ENCODE measurements at places on chromosomes 4 and X. TPM values are rescaled to one million over a fixed set of nuclear protein-coding genes. Genes with fewer than 3 reads are reported as not detected.

- no peak for DNase-seq
Measured at GRCh38 chrX:46587158-46587557, 13.6 kb downstream of the CHST7 start.

GRCh38 chrX:133854290-133854689 lies 131.1 kb downstream of the GPC3 start:
- DNase-seq = no peak

DNA sequence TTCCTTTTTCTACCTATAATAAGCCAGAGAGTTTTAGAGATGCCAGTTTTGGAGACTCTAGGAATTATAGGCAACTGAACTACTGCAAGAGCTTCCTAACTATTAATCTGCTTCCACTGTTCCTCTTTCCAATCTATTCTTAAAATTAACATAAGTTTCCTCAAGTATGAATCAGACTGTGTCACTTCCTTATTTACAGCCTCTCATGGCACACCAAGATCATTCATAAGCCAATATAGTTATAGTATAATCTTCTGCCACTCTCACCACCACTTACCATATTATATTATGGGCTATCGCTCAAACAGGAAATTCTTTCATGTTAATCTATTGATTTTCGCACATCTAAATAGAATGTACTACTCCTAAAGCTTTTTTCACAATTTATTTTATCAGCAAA lies 383.5 kb downstream of the STPG2 start:
- no peak for DNase-seq

GRCh38 chr4:168221301-168221700 lies 97.3 kb downstream of the DDX60 start:
- DNase-seq = peak; percentile 28

- DNase-seq = no peak
Measured at GRCh38 chrX:150841456-150842197, 56.8 kb downstream of the CD99L2 start.

Gene FGB
- not detected for total RNA-seq

Gene S100G
- not detected for total RNA-seq

Gene IGFBP7
- total RNA-seq = 1,249 TPM

Gene ZC4H2
- 6.2 TPM for total RNA-seq

- no peak for DNase-seq
Measured at GRCh38 chr4:81404741-81405140, 67.0 kb downstream of the RASGEF1B start.

DNA sequence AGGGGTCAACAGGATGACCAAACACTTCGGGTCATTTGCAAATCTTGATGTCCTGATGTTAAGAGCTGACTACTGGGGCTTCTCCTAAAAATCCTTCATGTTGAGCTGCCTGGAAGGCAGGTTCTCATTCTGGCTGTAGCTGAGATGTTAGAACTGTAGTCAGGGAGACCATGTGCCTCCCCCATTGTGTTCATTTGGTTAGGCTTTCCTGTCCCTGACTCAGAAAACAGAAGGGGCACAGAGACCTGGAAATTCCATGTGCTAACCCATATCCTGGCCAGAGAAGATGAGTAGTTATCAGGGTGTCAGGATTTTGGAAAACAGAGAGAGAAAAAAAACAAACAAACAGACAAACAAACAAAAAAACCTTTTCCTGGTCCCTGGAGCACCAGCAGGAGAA lies 177.5 kb downstream of the AR start:
- no peak for DNase-seq

- no peak for DNase-seq
Measured at GRCh38 chr4:185426960-185427688, 1.4 kb upstream of the UFSP2 start.

- DNase-seq = no peak
Measured at GRCh38 chr4:48791313-48791712, 11.2 kb upstream of the FRYL start.

- DNase-seq = no peak
Measured at GRCh38 chr4:7320206-7320797, 114.4 kb downstream of the PSAPL1 start.

DNA sequence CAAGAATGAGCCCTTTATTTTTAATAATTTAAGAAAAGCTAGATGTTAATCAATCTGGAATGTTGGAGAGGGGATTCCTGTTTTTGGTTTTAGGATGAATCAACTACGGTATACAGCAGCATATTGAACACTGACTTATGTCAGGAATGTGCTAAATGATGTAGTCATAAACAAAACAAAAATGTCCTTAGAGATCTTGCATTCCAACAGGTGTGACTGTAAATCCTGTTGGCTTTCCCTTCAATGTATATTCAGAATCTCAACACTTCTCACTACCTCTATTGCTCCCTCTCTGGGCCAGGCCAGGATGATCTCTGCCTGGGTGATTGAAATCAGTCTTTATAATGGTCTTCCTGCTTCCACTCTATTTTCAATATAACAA lies 37.8 kb upstream of the BDH2 start:
- no peak for DNase-seq

Gene YIPF6
- total RNA-seq = 12.9 TPM

GRCh38 chr4:159765382-159765781 lies 662.5 kb downstream of the RAPGEF2 start:
- no peak for DNase-seq

- no peak for DNase-seq
Measured at GRCh38 chr4:188941524-188942119, 802.4 kb downstream of the TRIML1 start.

- DNase-seq = no peak
Measured at GRCh38 chr4:182738283-182739047, 178.7 kb downstream of the DCTD start.

GRCh38 chrX:38000706-38001105 lies 5.6 kb upstream of the SYTL5 start:
- no peak for DNase-seq

DNA sequence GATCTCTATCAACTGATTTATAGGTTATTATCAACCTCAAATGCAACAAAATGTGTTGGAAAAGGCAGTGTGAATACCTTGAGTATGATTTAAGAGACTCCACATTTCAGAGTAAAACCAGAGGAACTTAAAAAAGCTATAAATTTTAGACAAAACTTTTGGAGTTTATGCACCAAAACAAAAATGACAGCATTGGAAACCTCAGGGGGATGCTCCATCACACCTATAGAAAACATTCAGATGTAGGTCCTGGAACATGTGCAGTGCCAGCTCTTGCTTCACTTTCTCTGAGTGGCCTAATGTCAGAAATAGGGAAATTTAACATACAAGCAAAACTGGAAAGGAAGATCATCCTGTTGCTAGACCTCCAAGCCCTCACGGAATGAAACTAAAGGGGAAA lies 5.8 kb upstream of the VEGFC start:
- no peak for DNase-seq

Gene RHOXF1
- total RNA-seq = not detected

GRCh38 chr4:75895744-75896314 lies 6.4 kb downstream of the PPEF2 start:
- DNase-seq = no peak

Gene FGF5
- total RNA-seq = not detected

DNA sequence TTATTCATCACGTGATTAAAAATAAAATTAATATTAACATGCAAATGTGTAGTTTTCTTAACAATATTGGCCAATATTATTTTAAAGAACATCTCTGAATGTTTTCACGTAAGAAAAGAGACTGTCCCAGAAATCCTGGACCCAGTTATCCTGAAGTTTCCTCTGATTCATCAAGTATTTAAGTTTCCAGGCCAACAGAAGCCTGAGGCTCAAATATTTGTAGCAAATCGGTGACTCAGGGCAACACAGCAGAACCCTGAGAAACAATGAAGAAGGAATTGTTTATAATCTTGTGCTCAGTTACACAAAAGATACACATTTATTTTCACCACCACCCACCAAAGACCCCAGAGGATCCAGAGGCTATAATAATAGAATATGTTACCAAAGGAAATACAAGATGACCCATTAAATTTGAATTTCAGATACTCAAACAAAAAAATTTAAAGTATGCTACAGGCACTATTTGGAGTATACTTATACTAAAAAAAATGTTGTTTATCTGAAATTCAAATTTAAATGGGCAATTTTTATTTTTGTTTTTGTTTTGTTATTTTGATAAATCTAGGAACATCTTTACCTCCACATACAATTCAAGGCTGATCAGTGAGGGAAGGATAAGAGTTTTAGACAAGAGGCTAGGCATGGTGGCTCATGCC lies 33.9 kb upstream of the SLC7A11 start:
- no peak for DNase-seq

Gene DMP1
- total RNA-seq = not detected

Gene TSPAN6
- 8.2 TPM for total RNA-seq

- DNase-seq = no peak
Measured at GRCh38 chr4:170526471-170526870, 436.7 kb upstream of the AADAT start.

- no peak for DNase-seq
Measured at GRCh38 chr4:103496800-103497199, 223.0 kb downstream of the TACR3 start.

DNA sequence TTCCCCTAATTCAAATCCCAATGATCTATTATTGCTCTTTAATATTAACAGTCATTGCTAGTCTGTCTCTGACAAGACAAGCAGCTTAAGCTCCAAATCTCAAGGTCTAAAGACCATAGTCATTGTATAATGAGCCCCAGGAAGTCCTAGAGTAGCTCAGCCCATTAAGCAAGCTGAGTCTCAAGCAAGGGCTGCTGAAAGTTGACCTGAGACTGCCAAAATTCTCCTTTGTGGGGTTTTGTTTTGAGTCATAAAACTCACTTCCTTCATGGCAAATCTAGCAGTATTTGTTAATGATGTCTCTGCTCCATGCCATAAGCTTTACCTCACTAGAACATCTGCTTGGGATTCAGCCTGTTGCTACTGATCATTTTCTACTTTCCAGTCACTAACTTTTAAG lies 313.2 kb downstream of the ANTXR2 start:
- DNase-seq = no peak

GRCh38 chr4:121199742-121200561 lies 35.8 kb upstream of the TNIP3 start:
- no peak for DNase-seq

Gene SYN1
- 0.26 TPM for total RNA-seq

DNA sequence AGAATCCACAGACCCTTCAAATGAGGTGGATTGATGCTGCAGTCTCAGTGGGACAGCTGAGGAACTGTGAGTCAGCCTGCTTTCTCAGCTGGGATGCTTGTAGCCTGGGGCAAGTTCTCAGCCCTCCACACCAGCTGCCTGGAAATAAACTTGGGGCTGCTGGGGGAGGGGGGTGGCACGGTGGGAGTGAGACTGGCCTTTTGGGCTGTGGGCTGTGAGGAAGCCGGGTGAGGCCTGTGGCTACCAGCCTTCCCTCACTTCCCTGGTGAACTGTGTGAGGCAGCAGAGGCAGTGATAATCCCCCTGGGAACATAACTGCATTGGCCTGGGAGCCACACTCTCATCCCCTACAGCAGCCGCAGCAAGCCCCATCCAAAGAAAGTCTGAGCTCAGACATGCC lies 114.5 kb upstream of the GUCY1A1 start:
- no peak for DNase-seq

DNA sequence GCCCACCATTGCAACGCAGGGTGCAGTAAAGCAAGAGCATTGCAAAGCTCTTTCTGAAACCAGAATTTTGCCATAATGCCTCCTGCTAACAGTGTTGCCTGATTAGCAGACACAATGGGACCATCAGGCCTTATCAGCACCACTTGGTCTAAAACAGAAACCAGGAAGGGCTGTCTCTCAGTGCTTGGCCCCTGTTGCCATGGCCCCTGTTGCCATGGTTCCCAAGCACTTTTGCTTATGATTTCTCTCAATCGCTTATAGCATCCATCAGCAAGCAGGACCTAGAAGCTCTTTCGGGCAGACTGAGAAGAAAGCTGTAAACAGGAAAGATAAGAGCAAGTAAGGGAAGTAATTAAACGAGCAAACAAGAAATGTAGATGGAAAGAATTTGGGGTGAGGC lies 36.8 kb downstream of the RTL5 start:
- DNase-seq = peak; percentile 21

GRCh38 chr4:10734697-10735096 lies 50.1 kb upstream of the CLNK start:
- peak; percentile 2 for DNase-seq

DNA sequence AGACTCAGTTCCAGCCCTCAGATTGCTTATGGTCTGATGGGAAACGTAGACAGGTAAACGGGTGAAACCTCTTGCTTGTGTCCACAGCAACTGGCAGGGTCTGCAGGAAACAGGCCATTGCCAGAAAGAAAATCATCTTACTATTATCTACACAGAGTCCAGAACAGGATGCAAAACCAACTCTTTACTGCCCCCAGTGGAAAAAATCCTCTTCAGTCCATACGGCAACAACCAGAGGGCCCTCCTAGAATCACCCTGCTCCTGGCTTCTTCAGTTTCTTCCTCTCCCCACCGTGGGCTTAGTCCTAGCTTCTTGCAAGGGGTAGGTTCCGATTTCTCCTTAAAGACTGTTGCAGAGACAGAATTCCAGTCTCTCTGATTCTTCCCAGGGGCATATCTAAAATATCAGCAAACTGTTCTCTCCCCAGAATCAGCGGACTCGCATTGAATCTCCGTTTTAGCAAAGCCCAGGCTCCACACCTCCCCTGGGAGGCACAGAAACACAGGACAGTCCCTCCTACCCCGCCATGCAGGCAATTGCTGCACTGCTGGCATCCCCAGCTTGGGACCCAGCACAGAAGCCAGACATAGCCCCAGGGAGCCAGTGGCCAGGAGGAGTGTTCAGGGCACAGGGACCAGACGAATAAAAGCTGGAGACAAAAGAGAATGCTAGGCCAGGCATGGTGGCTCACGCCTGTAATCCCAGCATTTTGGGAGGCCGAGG lies 41.0 kb upstream of the SH3RF1 start:
- peak; percentile 53 for DNase-seq

Gene GAGE1
- not detected for total RNA-seq

- DNase-seq = peak; percentile 30
Measured at GRCh38 chr4:185307136-185307950, 88.4 kb downstream of the LRP2BP start.

- peak; percentile 73 for DNase-seq
Measured at GRCh38 chr4:145909281-145909715, 29.3 kb downstream of the ZNF827 start.

Gene PAGE2
- total RNA-seq = not detected

Gene EDNRA
- 1.3 TPM for total RNA-seq

- no peak for DNase-seq
Measured at GRCh38 chr4:54499308-54500074, 158.3 kb upstream of the KIT start.

All from body of pancreas (tissue), 4 donors.